ENCODE measurements at places on chromosomes 3 and 15.
A peak's percentile ranks its signal among the peaks of the same experiment; 100 is the strongest.

- no peak for DNase-seq
Observed at GRCh38 chr3:127608362-127608718, 10.1 kb downstream of the MCM2 start.

DNA sequence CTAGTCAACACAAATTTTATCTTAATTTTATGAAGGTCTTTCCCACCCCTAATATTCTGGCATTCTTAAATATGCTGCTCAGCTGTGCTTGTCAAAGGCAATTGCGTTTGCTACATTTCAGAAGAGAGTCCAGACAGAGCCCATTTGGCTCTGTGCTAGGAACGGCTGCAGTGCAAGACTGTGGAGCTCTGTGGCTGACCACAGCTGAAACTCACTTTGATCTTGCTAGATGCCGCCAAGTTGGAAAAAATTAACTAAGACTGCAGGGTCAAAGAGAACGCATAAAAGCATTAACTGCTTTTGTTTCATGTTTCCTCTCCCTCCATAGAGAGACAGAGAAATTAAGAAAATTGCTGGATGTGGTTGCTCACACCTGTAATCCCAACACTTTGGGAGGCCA, 7.6 kb upstream of the PPP1R2 start:
- DNase-seq: peak; percentile 24

DNA sequence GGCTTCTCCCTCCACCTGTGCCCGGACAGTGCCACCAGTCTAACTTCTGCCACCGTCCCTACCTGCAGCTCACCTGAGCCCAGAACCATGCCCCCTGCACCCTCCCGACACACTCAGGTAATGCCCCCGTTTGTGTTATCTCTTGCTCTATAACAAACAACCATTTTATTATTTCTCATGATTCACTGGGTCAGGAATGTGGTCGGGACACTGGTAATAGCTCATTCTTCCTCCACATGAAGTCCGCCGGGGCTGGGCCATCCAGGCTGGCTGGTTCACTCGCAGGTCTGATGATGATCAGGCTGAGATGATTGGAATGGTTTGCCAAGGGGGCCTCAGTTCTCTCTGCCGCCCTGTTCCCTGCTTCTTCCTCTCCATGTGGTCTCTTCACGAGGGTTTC, 20.3 kb upstream of the NR2E3 start:
- DNase-seq: peak; percentile 76

DNA sequence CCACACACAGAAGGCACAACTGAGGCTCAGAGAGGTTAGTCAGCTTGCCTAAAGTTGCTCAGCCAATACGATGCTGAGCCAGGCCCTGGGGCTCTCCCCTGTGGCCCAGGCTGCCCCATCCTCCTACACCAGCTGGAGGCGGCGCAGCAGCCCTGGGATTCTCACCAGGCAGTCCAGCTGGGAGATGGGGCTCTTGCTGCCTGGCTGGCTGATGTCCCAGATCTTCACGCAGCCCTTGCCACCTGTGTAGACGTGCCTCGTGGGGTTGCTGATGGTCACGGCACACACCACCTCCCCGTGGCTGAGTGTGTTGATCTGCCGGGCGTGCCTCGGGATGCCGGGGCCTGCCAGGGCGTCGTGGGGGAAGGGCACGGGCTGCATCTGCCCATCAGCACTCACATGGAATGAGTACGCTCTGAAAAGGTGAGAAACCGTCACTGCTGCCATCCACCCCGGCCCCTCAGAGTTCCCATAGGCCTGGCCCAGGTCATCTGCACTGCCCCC, 42.8 kb downstream of the TLE3 start:
- no peak for DNase-seq

- no peak for DNase-seq
Observed at GRCh38 chr3:5069627-5070026, 52.5 kb upstream of the ARL8B start.

DNA sequence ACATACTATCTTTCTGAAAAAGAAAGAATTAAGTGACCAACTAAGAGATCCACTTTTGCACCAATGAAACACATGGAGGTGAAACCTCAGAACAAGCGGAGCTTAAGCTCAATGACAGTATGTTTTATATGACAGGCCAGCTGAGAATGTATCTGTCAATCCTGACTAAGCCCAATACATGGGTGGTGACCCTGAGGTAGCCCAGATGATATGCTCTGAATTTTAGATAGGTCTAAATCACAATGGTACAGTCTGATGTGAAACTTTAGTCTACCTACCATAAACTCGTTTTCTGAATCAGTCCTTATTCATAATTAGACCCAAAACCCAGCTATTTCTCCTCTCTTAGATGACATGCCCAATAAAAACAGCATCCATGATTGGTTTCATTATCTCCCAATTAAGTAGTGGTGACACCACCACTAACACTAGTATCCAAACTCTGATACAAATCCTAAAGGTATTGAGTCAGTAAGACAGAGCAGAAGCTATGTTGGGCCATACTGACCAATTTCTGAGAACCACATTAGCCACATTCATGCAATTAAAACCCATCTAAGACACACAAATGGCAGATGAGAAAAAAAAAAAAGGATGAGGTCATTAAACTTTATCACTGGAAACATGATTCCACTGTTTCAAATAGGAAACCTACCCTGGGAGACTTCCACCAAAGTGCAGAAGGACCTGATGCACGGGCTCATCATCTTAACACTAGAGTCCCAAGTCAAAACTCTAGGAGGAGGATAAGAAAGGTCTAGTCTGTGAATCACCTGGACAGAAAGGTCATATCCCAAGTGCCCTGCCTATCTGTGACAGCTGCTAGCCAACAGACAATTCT, 20.6 kb downstream of the CMTM6 start:
- DNase-seq: no peak

DNA sequence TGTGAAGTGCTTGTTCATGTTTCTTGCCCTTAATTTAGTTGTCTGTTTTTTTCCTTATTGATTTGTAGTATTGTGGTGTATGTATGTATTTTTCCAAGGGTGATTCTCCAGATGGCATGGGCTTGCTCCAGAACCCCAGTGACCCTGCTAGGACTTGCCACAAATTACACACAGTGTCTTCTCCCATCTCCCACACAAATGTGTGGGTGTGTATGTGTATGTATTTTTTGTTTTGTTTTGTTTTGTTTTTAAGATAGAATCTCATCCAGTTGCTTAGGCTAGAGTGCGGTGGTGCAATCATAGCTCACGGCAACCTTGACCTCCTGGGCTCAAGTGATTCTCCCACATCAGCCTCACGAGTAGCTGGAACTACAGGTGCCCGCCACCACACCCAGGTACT, 36.2 kb upstream of the ARID3B start:
- no peak for DNase-seq

DNA sequence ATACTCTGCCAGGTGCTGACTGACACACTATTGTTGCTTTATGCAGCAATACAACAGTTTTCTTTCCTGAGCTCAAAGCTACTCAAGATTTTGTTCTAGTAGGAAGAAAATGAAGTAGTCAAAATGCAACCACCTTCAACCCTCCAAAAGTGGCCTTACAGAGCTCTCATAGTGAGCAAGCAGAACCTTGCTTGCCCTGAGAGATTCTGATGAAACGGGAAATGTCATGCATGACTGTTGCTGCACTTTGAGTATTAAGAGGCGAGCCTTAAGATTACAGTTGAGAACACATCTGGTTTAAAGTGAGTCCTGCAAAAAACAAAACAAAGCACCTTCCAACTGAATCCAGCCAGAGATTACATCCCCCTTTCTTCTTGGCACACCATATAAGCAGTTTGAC, 29.7 kb downstream of the MINDY4B start:
- DNase-seq: peak; percentile 6

DNA sequence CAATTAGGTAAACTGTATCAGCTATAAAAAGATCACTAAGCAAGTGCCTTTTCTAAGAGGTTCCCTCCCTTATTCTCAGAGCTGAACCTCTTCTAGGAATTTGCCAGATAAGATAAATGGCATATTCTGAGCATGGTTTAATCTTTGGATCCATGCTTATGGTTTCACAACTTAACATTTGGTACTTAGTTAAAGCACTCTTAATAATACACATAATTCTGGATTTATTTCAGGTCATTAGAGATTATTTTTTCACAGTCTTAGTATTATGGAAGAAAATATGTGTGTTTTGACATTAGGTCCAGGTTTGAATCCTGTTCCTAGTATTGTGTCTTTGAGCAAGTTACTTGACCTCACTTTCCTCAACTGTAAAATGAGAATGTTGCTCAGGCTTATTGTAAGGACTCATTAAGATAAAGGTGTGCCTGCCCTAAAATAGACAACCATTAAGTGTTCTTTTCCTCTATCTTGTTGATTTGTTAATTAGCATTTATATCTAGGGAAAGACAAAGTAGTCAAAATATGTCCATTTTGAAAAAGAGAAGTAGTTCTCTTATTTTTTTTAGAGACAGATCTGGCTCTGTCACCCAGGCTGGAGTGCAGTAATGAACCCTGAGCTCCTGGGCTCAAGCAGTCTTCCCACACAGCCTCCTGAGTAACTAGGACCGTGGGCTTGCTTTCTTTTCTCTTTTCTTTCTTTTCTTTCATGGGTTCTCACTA, 43.4 kb downstream of the TSC22D2 start:
- no peak for DNase-seq

Data from fibroblast of lung (primary cell).